ENCODE measurements at places on chromosomes 4 and X.

DNA sequence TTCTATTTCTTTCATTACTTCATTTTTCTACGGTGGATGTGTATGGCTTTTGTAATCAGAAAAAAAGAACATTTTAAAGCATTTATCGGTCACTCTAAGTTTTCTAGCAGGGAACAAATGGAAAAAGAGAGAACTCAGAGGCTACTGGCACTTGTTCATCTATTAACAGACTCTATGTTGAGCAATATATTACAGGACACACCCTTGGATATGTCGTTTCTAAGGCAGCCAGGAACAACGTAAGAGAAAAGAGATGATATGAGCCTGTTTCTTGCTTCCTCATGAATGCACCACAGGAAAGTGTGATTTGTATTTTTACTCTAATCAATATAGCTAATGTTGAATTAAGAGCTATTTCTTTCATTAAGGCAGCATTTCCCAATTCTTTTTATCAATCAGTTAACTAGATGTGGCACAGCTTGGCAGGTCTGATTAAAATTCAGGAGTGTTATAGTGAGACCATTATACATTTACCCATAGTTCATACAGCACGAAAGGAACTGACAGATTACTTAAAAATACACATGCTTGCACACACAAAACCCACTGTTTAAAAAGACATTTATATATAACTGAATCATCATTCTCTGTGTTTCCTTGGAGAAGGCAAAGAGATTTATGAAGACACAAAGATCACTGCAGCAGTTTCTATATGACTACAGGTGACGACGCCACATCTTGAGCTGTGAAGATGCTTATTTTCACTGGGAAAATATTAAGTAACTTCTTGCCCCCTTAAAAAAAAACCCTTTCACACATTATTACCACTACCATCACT lies 13.0 kb downstream of the RAB9B start:
- DNase-seq = no peak

GRCh38 chr4:129905256-129905655 lies 809.3 kb downstream of the C4orf33 start:
- DNase-seq = no peak

DNA sequence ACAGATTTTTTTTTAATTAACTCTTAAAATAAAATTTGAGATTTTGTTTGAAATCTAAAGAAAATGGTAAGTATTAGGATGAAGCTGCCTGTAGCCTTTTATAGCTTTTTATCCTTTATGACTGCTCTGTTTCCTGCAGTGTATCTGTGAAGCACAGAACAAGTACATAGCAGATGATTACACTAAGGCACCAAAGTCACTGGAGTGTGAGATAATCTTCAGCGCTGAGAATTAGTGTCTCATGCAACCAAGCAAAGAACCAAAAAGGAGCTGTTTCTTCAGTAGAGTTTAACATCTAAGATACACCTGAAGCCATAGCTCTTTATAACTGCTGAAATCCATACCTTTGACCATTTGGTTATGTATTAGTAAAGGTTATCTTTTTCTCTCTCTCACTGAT lies 1989.8 kb upstream of the PCDH10 start:
- DNase-seq = no peak

DNA sequence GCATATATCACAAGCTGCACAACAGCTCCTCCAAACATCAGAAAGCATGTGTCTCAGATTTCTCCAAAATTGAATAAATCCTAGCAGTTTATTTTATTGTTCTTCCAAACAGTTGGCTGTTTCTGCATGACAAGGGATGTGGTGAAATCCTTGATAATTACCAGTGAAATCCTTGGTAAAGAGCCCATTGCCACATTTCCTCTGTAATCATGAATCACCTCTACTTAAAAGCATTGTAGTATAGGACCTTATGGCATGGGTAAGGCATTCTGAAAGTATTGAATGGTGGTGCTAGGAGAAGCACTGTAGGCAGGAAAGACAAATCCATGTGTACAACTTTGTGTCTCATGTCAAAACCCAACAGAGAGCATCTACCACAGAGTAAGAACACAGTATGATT lies 135.8 kb upstream of the NDST3 start:
- DNase-seq = no peak

DNA sequence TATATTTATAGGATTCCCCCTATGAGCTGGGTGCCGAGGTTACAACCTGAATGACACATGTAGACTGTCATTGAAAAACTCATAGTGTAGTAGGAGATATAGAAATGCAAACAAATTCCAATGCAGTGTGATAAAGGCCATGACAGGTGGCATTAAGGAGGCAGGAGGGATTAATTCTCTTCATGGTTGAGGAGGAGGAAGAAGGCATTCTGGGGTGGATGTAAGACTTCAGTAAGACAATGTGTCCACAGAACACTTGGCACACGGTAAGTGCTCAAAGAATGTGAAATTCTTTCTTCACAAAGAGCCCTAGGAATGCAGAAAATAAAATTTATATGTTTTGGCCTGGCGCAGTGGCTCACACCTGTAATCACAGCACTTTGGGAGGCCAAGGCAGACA lies 136.5 kb downstream of the RBM47 start:
- DNase-seq = no peak

DNA sequence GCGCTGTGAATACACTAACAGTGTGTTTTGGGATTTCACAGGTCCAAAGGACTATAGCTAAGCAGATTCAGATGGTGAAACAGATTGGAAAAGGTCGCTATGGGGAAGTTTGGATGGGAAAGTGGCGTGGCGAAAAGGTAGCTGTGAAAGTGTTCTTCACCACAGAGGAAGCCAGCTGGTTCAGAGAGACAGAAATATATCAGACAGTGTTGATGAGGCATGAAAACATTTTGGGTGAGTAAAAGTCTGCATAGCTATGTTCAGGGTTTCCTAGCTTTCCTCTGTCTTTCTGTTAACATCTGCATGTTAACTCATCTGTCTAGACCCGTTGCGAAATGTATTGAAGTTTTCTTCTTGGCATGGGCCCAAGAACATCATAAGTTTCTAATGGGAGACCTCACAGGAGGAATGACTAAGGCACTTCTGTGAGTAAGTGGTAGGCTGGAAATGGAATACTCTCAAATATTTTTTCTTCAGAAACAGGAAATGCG lies 372.1 kb downstream of the BMPR1B start:
- DNase-seq = no peak

- DNase-seq = no peak
Observed at GRCh38 chr4:31923634-31924033, 1203.5 kb downstream of the PCDH7 start.

GRCh38 chr4:143618811-143619210 lies 81.7 kb downstream of the FREM3 start:
- DNase-seq = no peak

- no peak for DNase-seq
Observed at GRCh38 chrX:153805436-153805835, 11.0 kb downstream of the SSR4 start.

DNA sequence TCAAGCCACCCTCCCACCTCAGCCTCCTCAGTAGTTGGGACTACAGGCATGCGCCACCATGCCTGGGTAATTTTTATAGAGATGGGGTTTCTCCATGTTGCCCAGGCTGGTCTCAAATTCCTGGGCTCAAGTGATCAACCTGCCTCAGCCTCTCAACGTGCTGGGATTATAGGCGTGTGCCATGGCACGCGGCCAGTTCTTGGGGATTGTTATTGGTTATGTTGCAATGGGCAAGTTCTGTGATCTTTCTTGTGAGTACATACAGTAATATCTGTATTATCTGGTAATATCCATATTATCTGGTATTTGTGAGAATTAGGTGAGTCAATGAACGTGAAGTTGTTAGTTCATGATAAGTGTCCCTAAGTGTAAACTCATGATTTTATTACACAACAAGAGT lies 90.3 kb upstream of the TBL1X start:
- no peak for DNase-seq

- no peak for DNase-seq
Observed at GRCh38 chr4:182141061-182141460, 102.1 kb upstream of the TENM3 start.

GRCh38 chr4:158605393-158605792 lies 66.3 kb downstream of the C4orf46 start:
- no peak for DNase-seq

DNA sequence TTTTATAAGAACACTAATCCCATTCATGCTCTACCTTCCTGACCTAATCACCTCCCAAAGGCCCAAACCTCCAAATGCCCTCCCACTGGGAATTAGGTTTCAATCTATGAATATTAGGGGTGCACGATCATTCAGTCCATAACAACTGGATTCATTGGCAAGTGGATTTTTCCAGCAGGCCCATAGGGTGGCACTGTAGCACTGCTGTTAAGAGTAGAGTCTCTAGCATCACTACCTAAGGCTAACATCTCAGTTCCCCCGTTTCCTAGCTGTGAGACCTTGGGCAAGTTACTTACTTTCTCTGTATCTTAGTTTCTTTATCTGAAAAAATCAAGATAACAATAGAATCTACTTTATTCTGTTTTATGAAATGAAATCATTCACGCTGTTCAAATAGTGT lies 315.8 kb downstream of the STIM2 start:
- no peak for DNase-seq

GRCh38 chr4:150569384-150569987 lies 12.5 kb upstream of the MAB21L2 start:
- DNase-seq = no peak

DNA sequence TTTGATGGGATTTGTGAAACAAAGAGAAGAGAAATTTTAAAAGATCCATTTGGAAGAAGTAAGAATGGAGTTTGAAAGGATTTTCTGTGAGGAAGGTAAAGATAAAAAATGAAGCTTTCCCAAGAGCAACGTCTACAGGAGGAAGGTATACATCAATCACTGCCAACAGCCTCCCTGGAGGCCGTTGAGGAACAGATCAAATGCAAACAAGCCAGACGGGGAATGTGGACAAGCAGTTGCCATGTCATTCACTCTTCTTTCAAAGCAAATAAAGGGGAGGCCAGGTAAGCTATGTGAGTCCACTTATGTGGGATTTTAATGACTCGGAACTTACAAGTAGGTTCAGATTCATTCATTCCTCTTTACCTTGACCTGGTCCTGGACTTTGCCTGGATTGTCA lies 1020.5 kb upstream of the AGA start:
- no peak for DNase-seq

GRCh38 chr4:38099908-38100407 lies 139.8 kb downstream of the PTTG2 start:
- DNase-seq = no peak

DNA sequence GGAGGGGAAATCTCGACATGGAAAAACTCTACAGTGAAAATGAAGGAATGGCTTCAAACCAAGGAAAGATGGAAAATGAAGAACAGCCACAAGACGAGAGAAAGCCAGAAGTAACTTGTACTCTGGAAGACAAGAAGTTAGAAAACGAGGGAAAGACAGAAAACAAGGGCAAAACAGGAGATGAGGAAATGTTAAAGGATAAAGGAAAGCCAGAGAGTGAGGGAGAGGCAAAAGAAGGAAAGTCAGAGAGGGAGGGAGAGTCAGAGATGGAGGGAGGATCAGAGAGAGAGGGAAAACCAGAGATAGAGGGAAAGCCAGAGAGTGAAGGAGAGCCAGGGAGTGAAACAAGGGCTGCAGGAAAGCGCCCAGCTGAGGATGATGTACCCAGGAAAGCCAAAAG lies 1.3 kb downstream of the TCEAL4 start:
- DNase-seq = no peak

- no peak for DNase-seq
Observed at GRCh38 chr4:176784816-176785215, 7.9 kb downstream of the VEGFC start.

GRCh38 chrX:132505116-132505515 lies 16.3 kb upstream of the MBNL3 start:
- no peak for DNase-seq

DNA sequence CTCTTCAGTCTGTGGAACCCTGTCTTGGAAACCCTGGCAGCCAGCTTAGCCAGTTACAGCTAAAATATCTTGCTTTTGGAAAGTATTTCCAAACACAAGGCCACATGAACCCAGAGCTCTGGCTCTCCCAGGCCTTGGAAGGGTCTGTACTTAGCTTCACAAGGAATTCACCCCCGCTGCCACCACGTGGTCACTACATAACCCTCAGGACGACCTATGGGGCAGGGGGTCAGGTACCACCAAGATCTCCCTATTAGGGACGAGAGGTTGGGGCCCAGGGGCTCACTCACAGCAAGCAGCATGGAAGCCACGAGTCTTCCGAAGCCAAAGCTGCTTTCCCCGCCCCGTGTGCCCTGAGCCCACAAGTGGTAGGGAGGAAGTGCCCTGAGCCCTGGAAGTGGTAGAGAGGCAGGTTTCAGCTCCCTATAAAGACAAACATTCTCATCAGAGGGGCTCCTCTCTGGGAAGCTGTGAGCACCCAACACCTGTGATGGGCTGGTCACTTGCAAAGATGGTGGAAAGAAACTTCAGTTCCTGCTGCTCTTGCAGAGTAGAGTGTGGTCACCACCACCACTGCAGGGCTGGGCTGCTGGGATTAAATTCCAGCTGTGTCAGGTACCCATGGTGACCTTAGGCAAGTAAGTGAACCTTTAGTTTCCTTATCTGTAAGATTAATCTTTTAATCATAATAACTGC lies 4.7 kb upstream of the JAKMIP1 start:
- DNase-seq = no peak

DNA sequence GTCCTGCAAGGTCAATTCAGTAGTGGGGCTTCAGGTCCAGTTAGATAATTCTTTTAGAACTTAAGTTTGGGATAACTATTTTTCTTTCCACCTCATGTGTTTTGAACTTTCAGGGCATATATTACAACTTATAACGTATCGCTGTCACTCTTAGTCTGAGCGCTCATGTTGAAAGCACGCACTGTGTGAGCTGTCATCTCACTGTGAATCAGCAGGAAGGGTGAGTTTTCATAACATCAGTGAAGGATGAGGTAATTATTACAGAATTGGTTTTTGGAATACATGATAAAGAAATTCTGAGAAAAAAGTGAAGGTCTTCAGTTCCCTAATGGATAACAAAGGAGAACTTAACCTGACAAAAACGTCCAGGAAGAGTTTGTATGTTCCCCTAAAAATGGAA lies 45.1 kb upstream of the SLC4A4 start:
- DNase-seq = no peak

GRCh38 chr4:3615386-3616286 lies 83.4 kb upstream of the LRPAP1 start:
- no peak for DNase-seq

DNA sequence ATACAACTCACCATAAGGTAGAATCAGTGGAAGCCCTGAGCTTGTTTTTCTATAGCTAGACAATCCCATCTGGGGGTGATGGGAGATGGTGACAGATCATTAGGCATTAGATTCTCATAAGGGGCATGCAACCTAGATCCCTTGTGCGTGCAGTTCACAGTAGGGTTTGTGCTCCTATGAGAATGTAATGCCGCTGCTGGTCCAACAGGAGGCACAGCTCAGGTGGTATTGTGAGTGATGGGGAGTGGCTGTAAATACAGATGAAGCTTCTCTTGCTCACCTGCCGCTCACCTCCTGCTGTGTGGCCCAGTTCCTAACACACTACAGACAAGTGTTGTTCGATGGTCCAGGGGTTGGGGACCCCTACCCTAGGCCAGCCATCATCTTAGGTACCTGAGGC lies 5.9 kb upstream of the GATB start:
- no peak for DNase-seq

- DNase-seq = peak; percentile 17
Observed at GRCh38 chr4:1345903-1346780, 866 bp upstream of the UVSSA start.

GRCh38 chr4:183478926-183479325 lies 25.9 kb upstream of the ING2 start:
- no peak for DNase-seq

Measured in substantia nigra (tissue), 51 donors.